ENCODE measurements at places on chromosomes 4 and X. TPM values are rescaled to one million over a fixed set of nuclear protein-coding genes. Genes with fewer than 3 reads are reported as not detected.

GRCh38 chrX:82742351-82742750 lies 765.7 kb upstream of the POU3F4 start:
- DNase-seq: no peak

GRCh38 chr4:181477591-181477990 lies 765.6 kb upstream of the TENM3 start:
- no peak for DNase-seq

- no peak for DNase-seq
Measured at GRCh38 chr4:141121101-141121500, 12.2 kb downstream of the RNF150 start.

- DNase-seq: no peak
Measured at GRCh38 chr4:44725726-44726037, 674 bp downstream of the GNPDA2 start.

DNA sequence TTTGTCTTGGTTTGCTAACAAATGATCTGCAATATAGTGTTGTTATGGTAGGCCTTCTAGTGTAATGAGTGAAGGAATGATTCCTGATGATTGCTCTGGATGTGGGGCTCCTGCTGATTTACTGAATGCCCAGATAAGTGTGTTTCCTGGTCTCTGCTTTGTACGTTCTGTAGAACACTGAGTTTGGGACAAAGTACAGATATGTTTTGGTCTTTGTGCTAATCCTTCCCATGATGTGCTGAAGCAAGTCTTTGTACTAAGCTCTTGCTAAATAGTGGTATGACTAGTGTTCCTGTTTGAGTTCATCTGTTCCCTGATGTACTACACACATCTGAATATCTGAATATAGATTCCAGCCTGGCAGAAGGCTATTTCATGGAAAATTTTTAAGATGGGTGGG lies 36.9 kb upstream of the XIAP start:
- DNase-seq: no peak

DNA sequence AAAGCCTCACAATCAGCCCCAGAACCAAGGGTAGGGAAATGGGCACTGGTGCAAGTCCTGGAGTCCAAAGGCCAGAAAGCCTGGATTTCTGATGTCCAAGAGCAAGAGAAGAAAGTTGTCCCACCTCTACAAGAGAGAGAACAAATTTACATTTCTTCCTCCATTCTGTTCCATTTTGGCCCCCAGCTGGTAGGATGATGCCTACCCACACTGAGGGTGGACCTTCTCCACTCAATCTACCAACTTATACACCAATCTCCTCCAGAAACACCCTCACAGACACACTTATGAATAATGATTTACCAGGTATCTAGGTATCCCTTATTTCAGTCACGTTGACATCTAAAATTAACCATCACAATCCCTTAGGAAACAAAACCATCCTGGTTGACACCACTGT lies 367.8 kb upstream of the GRIA3 start:
- no peak for DNase-seq

DNA sequence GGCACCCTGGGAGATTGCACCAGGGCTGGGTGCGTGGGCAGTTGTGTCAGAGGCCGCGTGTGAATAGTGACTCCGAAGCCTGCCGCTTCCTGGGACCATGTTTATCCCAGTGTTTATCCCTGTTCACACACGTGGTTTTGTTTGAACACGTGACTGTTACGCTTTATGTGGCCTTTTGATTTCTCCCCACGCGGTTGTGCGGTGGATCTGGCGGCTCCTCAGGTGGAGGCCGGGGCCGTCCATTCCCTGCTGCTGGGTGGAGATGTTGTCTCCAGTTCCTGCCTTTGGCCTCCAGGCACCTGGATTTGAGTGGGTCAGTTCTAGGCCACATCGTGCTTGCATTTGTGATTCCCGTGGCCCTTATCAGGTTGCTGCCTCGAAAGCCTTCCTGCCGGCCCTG lies 35.1 kb downstream of the NELFA start:
- DNase-seq: no peak

Gene PLAC1
- 0.22 TPM for total RNA-seq

Gene XAGE2
- total RNA-seq: not detected

Gene MAGEB10
- not detected for total RNA-seq

All from lower leg skin (tissue), 4 donors.